ENCODE measurements at places on chromosomes 11 and 22.

GRCh38 chr11:28838741-28839140 is 730.6 kb downstream of the METTL15 start:
- no peak for DNase-seq

DNA sequence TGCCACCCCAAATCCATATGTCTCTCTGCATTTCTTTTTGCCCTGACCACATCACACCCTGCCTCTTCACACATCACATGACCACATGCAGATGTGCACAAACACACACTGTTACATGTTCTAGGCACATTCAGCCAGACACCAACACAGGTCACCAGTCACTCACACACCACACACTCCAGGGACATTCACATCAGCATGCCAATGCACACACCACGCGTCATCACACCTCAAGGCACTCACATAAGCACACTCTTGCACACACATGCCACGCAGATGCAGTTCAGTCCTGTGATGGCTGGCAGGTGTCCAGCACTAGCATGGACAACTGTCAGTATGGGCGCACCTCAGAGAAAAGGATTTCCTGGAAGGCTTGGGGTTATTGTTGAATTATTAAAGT is 77.0 kb upstream of the MYOD1 start:
- DNase-seq: no peak

GRCh38 chr22:19150482-19151328 is 613 bp upstream of the GSC2 start:
- no peak for DNase-seq

DNA sequence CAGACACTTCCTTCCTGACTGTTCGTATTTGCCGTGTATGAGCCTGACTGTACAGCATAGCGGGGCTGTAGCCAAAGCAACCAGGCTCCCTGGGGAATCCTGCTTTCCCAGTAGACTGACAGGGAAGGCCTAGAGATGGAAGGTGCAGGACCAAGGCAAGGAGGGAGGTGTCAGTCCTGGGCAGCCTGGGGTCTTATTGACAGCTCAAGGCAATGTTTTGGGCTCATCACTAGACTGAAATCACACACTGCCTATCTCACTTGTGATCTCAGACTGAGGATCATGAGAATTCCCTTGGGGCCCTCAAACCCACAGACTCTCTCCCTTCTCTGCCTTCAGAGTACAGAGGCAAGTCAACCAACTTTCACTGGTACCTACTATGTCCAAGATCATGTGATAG is 346.8 kb upstream of the NARS2 start:
- no peak for DNase-seq

DNA sequence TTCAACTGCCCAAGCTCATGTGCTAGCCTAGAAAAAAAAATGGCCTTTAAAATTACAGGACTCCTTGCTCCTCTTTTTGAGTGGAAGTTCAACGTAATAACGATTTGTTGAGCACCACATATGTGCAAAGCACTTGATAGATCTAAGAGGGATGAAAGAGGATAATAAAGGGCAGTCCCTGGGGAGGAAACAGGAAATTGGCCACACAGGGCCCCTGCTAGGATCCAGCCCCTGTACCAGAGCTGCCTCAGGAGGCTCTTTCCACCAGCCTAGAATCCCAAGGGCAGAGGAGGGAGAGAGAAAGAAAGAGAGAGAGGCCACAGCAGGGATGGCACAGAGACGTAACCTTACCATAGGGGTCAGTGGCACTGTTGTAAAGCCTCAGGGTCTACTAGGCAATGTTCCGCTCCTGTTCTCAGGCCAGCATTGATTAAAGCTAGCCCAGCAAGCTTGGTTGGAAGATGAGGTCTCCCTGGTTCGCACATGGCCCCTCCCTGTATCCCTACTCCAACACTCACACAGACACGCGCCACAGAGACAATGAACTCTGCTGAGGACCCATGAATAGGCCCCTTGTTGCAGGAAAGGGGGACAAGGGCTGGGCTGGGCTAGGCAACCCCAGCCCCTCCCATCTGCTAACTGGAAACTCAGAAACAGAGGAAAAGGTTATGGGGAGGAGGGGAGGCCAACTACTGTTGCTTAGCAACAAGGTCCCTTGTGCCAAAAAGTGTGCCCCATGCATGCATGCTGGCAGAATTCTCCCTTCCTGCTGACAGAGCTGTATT is at the start of gene TMPRSS5:
Gene TMPRSS5, minus strand, starts transcription at position 438 of the 785 bp plus-strand sequence. Its CDS starts 84 bp downstream, at position 354.
- no peak for DNase-seq

GRCh38 chr11:118791111-118791960 is at the start of gene DDX6:
Gene DDX6, minus strand, starts transcription at chr11:118791164. Its CDS starts 4,913 bp downstream, at chr11:118786251.
- DNase-seq: peak; percentile 84

DNA sequence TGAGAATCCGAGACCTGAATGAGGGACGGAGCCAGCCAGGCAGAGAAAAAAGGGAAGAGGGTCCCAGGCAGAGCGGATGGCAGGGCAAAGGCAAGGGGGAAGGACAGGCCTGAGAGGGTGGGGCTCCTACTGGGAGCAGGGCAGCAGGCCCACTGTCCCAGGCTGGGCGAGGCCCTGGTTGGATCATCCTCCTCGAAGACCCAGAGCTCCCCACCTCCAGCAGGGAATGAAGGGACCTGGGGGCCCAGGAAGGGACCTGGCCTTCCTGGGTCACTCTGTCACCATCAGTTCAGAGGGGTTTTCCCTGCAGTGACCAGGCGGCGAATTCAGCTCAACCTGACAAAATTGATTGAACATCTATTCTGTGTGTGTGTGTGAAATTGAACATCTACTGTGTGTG is 4.0 kb downstream of the CD5 start:
- DNase-seq: no peak

DNA sequence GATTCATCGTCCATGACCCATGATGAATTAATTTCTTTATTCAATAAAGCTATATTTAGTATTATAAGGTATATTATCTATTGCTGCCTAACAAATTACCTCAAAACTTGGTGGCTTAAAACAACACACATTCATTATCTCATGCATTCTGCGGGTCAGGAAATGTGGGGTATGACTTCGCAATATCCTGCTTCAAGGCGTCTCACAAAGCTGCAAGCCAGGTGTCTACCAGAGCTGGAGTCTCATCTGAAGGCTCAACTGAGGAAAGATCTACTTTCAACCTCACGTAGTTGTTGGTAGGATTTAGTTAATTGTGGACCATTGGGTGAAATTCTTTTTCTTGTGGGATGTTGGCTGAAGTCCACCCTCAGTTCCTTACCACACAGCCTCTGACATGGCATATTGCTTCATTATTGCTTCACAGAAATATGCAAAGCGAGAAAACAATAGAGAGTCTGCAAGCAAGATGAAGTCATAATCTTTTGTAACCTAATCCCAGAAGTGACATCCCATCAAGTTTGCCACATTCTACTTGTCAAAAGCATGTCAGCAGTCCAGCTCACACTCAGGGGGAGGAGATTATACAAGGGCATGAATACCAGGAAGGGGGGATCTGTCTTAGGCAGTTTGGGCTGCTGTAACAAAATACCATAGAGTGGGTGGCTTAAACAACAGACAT is 45.1 kb downstream of the KREMEN1 start:
- DNase-seq: peak; percentile 9

DNA sequence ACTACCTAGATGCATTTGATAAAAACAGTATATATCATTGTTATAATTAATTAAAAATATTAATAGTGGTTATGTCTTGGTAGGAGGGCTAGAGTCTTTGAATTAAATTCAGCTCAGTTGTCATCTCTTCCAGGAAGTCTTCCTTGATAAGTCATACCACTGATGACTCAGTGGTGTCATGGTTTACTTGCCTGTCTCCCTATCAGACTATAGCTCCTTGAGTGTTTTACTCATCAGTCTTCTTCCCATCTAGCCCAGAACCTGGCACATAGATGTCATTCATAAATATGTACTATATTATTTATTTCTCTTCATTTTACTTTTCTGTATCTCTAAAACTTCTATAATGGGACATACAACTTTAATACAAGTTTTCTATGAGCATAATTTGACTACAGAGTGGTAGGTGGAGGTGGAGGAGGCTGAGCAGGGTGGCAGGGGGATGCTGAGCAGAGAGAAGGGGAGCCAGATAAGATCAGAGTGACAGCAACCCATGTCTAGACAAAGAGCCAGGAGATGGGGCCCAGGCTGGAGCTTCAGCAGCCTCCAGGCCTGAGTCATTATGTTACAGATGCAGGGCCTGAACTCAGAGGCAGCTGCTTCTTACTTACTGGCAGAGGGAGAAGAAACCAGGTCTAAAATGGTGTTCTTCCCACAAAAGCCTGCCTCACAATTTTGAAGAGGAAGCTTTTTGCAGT is 82.3 kb upstream of the PHOX2A start:
- DNase-seq: no peak

DNA sequence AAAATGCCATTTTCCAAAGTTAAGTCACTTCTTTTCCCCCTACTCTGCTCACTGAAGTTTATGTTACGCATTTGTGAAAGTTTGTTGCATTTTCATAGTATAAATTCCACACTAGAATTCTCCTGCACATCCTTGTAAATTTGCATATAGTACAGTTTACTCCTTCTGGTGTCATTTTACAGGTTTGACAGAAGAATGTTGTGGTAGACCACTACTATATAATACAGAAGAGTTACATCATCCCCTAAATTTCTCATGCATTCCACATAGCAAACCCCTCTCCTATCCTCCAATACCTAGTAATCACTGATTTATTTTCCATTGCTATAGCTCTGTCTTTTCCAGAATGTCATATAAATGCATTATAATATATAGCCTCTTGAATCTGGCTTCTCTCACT is 64.5 kb downstream of the CCDC73 start:
- no peak for DNase-seq

GRCh38 chr22:50304528-50305392 is 2.7 kb downstream of the PLXNB2 start:
- no peak for DNase-seq

GRCh38 chr11:72688486-72688885 is 14.3 kb upstream of the PDE2A start:
- DNase-seq: no peak

GRCh38 chr11:65591939-65592857 is 3.4 kb downstream of the KCNK7 start:
- no peak for DNase-seq
